ENCODE measurements at places on chromosomes 11 and 22. TPM values are rescaled to one million over a fixed set of nuclear protein-coding genes. Genes with fewer than 3 reads are reported as not detected.

C11orf87 gene
- total RNA-seq = 0.16 TPM

CRELD2 gene
- total RNA-seq = 69.5 TPM

SCGB1C1 gene
- not detected for total RNA-seq

TBX1 gene
- total RNA-seq = 0.32 TPM

FAM180B gene
- total RNA-seq = 0.09 TPM

IGSF22 gene
- total RNA-seq = not detected

ART5 gene
- total RNA-seq = 0.34 TPM

GCAT gene
- 24.3 TPM for total RNA-seq

CYTH4 gene
- total RNA-seq = 0.32 TPM

MS4A14 gene
- total RNA-seq = not detected

OR52E6 gene
- total RNA-seq = not detected

LMO2 gene
- under 0.01 TPM for total RNA-seq

GSTT2 gene
- total RNA-seq = 0.34 TPM

OTOG gene
- not detected for total RNA-seq

SLC22A25 gene
- not detected for total RNA-seq

TMEM45B gene
- not detected for total RNA-seq

GALNT18 gene
- total RNA-seq = 0.94 TPM

XKR3 gene
- total RNA-seq = not detected

TMEM121B gene
- 0.09 TPM for total RNA-seq

KLHL35 gene
- 0.43 TPM for total RNA-seq

MS4A6E gene
- not detected for total RNA-seq

LRRN4CL gene
- total RNA-seq = 36.9 TPM

CHRM4 gene
- 0.09 TPM for total RNA-seq

DUSP8 gene
- total RNA-seq = 0.09 TPM

BIK gene
- not detected for total RNA-seq

VPREB1 gene
- not detected for total RNA-seq

SEPTIN3 gene
- total RNA-seq = under 0.01 TPM

MUC2 gene
- not detected for total RNA-seq

NLRP6 gene
- under 0.01 TPM for total RNA-seq

HEPHL1 gene
- total RNA-seq = not detected

GPR137 gene
- 7.9 TPM for total RNA-seq

LIF gene
- total RNA-seq = 12.8 TPM

MYO18B gene
- total RNA-seq = not detected

BCO2 gene
- total RNA-seq = 0.86 TPM

ARHGAP20 gene
- 2.3 TPM for total RNA-seq

PANX3 gene
- not detected for total RNA-seq

LRRC4C gene
- 0.17 TPM for total RNA-seq

All from bronchial smooth muscle cell (primary cell).